ENCODE measurements at places on chromosomes 7 and 10.

- DNase-seq = no peak
Observed at GRCh38 chr7:120964088-120964487, 13.5 kb downstream of the ING3 start.

- no peak for DNase-seq
Observed at GRCh38 chr7:35646289-35647023, 48.5 kb downstream of the HERPUD2 start.

- DNase-seq = no peak
Observed at GRCh38 chr7:43693687-43694398, 35.5 kb downstream of the COA1 start.

DNA sequence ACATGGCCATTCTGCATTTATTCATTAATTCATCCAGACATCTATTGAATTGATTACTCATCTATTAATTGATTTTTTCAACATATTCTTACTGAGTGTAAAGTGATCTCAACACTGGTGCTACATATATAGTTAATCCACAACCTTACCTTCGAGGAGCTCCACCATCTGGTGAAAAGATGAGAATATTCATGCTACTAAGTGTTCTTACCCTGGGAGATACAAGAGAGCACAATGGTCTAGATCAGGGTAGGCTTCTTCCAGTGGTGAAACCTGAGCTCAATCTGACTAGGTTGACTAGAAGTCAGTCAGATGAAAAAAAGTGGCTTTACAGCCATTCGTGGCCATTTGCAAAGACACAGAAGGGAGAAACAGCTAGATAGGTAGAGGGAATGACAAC, 507.4 kb downstream of the ANKRD7 start:
- DNase-seq = no peak
